ENCODE measurements at places on chromosomes 11 and 22. TPM values are rescaled to one million over a fixed set of nuclear protein-coding genes. Genes with fewer than 3 reads are reported as not detected.

DNA sequence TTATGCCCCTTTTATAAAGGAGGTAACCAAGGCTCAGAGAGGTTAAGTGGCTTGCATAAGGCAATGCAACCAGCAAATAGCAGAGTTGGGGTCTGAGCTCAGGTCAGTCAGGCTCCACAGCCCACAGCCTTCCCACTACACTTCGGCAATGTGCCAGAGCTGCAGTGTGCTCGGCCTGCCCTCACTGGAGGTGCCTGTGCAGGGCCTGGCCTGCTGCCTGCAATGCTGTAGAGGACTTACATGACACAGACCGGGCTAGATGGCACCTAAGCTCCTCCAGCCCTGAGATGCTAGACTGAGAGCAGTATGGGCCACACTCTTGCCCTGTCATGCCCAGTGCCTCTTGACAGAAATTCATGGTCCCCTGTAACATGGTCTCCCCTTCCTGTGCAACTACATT lies 49.8 kb downstream of the SERPINH1 start:
- no peak for DNase-seq

DNA sequence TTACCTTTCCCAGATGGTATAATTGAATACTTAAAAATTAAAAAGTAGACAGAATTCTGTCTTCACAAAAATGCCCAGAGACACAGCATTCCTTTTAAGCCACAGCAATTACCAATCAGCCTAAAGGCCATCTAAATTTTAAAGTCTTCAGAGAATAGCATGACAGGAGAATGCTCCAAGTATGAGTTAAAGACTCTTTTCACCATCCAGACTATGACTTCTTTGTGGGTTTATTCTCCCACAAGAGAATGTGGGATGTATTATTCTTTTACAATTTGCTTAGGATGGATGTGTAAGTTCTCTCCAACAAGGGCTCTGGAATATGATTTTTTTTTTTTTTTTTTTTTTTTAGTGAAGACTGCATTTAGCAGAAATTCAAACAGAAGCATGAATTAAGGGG lies 249.9 kb downstream of the TTC28 start:
- DNase-seq, result no peak

- no peak for DNase-seq
These were observed 57.0 kb upstream of the BIRC3 start for GRCh38 chr11:102260241-102260640.

- DNase-seq, result no peak
These were observed 9.7 kb upstream of the CENATAC start for GRCh38 chr11:118988280-118988679.

DNA sequence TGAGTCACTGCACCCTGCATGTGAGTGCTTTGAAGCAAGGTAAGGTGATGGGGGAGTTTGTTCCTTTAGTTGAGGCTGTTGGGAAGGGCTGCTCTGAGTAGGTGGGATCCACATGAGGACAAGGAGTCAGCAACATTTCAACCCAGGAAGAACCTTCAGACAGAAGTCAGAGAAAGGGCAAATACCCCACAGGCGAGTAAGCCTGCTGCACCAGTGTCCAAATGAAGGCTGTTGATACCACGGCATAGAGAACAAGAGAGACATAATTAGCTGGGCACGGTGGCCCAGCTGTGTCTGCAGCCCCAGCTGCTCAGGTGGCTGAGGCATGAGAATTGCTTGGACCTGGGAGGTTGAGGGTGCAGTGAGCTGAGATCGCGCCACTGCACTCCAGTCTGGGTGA lies 54.3 kb upstream of the CLMP start:
- DNase-seq, result no peak

- no peak for DNase-seq
These were observed 2.8 kb upstream of the CRACR2B start for GRCh38 chr11:824942-825341.

DNA sequence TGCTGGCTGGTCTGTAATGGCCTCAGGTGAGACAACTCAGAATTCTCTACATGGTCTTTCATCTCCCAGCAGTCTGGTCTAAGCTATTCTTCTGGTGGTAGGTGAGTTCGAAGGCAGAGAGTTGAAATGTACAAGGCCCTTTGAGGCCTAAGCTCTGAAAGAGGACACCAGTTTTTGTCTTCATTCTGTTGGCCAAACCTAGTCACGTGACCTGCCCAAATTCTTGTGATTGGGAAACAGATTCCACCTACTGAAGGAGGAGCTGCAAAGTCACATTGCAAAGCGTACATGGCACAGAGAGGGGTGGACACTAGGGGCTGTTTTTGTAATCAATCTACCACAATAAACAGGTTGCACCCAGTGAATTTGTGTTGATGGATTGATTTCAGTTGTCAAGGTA lies 193.5 kb downstream of the NAV2 start:
- no peak for DNase-seq

GRCh38 chr22:31486951-31487350 lies 2.7 kb downstream of the EIF4ENIF1 start:
- no peak for DNase-seq

GRCh38 chr11:7603031-7603781 lies 70.1 kb downstream of the CYB5R2 start:
- no peak for DNase-seq

DNA sequence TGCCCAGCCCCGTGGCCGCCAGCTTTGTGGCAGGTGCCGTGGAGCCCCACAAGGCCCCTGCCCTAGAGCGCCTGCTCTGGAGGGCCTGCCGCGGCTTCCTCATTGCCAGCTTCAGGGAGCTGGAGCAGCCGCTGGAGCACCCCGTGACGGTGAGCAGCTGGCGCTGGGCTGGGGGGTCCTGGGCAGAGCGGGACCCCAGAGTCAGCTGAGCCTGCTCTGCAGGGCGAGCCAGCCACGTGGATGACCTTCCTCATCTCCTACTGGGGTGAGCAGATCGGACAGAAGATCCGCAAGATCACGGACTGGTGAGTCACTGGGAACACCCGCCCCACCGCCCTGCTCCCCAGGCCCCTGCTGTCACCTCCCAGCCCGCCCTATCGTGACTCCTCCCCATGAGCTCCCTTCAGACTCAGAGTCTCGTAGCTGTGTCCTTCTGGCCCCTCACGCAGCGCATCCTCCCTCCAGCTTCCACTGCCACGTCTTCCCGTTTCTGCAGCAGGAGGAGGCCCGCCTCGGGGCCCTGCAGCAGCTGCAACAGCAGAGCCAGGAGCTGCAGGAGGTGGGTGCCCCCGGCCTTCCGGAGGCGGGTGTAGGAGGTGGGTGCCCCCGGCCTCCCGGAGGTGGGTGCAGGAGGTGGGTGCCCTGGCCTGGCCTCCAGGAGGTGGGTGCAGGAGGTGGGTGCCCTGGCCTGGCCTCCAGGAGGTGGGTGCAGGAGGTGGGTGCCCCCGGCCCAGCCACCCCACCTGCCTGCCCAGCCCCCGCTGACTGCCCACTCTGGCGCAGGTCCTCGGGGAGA lies 4.7 kb downstream of the TCIRG1 start:
- DNase-seq, result peak; percentile 73

DNA sequence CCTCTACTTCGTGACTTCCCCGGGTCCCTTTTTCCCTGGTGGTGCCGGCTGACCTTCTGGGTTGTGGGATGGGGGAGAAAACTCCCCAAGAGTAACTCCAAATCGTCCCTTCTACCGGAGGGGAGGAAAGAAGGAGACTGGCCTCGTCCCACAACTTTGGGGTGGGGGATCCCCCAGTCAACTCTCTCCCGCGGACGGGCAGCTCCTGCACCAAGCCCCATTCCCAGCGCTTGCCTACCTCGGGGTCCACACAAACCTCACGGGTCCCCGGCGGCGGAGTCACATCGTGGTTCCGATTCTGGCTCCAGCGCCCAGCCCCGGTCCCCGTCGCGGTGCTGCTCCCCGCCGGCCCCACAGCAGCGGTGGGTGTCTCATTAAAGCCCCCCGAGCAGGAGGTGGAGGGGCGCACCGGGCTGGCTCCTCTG lies 317 bp downstream of the BDNF start:
- no peak for DNase-seq

- DNase-seq, result no peak
These were observed 75.4 kb downstream of the MAML2 start for GRCh38 chr11:96267496-96268032.

DNA sequence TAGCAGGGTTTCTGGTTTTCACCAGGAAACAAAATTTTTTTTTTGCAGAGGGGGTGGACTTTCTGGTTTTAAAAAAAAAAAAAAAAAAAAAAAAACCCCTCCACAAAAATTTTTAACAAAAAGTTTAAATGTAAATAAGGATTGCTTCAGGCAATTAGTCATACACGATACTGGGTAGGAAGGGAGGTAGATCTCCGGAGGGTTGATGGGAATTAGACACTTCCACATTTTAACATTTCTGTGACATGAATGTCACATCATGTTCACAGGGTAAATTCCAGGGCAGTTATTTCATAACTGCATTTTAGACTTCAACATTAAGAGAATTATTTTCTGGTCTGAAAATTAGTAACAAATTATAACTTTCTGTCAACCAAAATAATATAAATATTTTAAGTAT lies 15.9 kb downstream of the NUP98 start:
- no peak for DNase-seq

DNA sequence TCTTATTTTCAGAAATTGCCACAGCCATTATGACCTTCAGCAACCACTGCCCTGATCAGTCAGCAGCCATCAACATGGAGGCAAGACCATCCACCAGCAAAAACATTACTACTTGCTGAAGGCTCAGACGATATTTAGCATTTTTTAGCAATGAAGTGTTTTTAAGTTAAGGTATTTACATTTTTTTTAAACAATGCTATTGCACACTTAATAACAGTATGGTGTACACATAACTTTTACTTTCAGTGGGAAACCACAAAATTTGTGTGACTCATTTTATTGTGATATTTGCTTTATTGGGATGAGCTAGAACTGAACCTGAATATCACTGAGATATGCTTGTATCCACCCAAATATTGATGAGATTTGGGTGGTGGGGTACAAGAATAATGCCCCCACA lies 110.9 kb downstream of the TSPAN18 start:
- DNase-seq, result no peak

DNA sequence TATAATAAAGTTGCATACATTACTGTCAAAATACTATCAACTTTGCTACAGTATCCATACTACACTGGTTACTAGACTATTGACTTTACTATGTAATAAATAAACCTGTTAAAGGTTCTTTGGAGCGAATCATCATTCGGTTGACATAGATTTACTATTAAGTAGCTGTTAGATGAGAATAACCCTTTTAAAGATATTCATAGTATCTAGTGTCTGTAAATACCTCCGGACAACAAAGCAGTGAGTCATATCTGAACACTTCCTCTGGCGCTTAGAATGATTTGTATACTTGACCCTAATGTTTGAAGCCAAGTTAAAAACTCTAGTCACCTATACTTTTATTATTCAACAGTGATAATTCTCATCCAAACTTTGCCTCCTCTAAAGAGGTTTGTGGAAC lies 84.7 kb downstream of the MSANTD4 start:
- DNase-seq, result no peak

DNA sequence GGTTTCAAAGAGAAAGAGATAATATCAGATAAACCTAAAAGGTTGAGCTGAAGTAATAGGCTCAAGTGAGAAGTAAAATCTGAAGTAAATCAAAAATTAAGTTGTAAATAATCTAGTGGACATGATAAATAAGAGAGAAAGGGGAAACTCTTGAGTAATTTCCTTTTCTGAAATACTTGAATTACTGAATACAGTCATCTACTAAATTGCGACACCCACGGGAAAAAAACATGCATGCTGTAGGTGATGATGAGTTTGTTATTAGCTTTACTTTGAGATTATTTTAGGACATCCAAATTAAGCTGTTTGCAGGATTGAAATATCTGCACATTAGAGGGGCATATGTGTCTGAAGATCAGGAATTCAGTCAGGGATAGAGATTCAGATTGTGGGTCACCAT lies 50.0 kb upstream of the CARD18 start:
- no peak for DNase-seq

GRCh38 chr11:6455070-6455469 lies 14.3 kb upstream of the HPX start:
- DNase-seq, result no peak

DNA sequence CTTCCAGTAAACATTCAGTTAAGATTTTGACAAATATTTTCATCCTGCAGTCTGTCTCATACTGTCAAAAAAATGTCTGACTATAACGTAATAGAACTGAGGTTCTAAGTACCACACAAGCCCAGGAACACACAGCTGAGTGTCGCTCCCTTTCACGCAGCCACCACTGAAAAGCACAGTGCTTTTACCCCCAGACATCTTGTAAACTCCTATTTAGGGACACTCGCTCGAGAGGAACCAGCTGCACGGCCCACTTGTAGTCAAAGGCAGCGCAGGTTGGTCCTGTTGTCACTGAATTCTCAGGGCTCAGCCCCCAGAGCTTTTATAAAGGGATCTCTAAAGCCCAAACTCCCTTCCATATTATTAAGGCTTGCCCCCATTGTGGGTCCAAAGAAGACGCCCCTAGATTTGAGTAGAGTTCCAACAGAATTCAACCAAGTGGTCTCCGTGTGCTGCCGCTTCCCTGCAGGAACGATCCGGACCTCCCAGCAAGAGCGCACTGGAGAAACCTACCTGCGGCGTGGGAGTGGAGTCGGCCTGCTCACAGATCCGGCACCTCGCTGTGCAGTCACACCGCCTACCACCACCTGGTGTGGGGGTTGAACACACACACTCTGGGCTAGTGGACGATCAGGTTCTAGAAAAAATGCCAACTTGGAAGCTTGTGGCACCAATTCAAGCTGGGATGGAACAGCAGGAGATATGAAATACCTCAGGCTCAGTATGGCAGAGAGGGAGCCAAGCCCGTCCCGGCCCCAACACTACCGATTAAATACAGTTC lies 23.4 kb downstream of the ASPHD2 start:
- DNase-seq, result no peak

DNA sequence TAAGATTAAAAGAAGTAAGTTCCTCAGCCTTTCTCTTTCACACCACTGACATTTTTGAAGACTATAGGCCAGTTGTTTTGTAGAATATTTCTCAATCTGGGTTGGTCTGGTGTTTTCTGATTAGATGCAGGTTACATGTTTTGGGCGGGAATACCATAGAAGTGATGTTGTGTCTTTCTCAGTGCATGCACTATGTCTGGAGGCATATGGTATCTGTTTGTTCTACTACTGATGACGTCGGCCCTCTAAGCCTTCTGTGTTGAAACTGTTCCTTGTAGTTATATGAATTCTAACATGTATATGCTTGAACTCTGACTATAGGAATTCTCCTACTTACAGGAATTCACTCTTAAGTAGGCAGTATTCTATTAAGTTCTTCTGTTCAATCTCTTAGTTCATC lies 21.6 kb downstream of the ZFTA start:
- DNase-seq, result no peak

- DNase-seq, result no peak
These were observed 57.2 kb downstream of the GRIK4 start for GRCh38 chr11:120568572-120569307.

CNGA4 gene
- not detected for total RNA-seq

FAM83F gene
- total RNA-seq, result 78.1 TPM

MPEG1 gene
- 3.0 TPM for total RNA-seq

DEFB131B gene
- not detected for total RNA-seq
